ENCODE measurements at places on chromosomes 2 and 18.

GRCh38 chr2:187313831-187314230 lies 134.2 kb downstream of the CALCRL start:
- DNase-seq = no peak

DNA sequence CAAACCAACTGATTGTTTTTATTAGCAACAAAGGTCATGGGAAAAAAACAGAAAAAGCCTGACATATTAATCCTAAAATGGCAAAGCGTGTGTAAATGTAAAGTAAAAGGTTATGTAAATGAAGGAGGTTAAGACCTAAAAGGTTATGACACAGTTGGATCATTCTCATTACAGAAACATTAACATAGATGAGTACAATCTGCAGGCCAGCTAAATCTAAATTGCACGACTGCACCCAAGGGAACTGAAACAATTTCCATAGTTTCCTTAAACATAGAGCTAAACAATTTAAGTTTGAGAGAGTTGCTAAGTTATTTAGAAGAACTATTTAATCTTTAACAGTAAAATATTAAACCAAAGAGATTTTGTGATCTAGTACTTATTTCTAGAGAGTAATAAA lies 151.6 kb upstream of the UBE2E3 start:
- DNase-seq = no peak

- no peak for DNase-seq
Measured at GRCh38 chr2:136844546-136844945, 79.2 kb downstream of the THSD7B start.

GRCh38 chr2:65749545-65749944 lies 317.1 kb upstream of the SPRED2 start:
- DNase-seq = no peak

GRCh38 chr2:202653890-202654289 lies 19.1 kb downstream of the FAM117B start:
- DNase-seq = no peak

- DNase-seq = no peak
Measured at GRCh38 chr2:43415592-43415991, 180.2 kb downstream of the THADA start.

GRCh38 chr2:172085460-172086159 lies at the start of gene DLX1:
Gene DLX1 (plus strand): TSS chr2:172085507. CDS start chr2:172085678, 171 bp downstream.
- no peak for DNase-seq

GRCh38 chr2:133413863-133414262 lies 154.4 kb downstream of the NCKAP5 start:
- DNase-seq = no peak

DNA sequence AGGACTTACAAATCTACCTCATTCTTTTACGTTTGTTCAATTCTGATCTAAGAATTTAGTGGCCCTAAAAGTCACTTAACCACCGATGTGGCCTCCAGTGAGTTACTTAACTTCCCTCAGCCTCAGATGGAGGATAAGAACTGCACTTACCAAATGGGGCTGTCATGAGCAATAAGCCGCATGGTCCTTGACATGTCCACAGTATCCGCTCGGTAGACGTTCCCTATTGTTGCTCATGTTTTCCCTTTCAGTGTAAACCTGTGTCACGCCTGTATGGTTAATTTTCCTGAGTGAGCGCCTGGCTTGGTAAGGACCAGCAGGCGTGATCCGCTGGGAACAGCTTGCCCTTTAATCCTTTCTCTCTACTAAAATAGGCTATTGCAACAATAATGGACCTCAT lies 20.3 kb downstream of the SEC11C start:
- no peak for DNase-seq

GRCh38 chr2:61763605-61764034 lies 90.2 kb downstream of the FAM161A start:
- no peak for DNase-seq

- no peak for DNase-seq
Measured at GRCh38 chr2:237514474-237515130, 27.6 kb downstream of the MLPH start.

DNA sequence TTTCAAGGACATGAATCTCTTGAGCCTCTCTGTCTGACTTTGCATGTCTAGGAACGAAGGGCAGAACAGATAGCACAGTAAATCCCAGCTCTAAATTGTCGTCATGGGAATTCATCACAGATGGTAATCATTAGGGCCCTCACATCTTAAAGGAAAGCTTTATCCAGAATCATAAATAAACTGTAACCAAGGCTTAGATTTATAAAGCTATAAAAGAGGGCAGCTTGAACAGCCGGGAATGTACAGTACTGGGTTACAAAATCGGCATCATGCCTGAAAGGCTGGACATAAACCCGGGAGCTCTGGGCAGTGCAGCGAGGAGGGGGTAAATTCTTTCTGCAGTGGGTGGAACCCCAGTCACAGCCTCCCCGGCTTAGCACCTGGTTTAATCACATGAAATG lies 144.4 kb downstream of the GFPT1 start:
- no peak for DNase-seq

DNA sequence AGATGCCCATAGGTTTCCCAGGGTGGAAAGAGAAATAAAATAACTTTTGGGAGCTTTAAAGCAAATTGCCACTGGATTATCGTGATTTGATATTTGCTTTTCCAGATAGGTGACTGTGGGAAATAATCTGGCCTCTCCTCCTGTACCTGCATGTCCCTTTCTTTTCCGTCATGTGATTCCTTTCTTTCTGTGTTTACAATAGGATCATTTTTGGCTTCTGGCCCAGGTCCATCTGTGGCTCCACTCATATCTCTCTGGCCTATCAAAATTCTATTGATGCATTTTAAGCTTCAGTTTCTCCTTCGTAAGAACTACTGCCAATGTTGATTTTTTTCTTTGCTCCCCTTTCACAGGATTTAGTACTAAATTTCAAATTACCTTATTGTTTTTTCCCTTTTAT lies 153.6 kb downstream of the CCDC85A start:
- DNase-seq = no peak

DNA sequence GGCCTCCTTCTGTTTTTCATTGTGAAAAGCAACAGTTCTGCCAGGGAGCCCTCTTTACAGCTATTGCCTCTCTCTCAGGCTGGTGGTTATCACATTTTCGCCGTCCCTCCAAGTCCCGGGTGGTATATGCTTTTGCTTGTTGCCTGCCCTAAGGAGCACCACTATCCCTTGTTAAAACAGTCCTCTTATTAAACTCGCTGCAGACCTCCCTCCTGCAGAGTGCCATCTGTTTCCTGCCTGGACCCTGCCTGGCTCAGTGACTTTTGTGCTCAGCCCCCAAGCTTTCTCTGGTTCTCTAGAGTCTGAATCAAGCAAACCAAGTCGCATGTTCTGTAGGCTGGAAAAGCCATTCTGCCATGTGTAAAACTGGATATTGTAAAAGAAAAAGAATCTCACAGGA lies 72.1 kb upstream of the FHL2 start:
- DNase-seq = no peak

DNA sequence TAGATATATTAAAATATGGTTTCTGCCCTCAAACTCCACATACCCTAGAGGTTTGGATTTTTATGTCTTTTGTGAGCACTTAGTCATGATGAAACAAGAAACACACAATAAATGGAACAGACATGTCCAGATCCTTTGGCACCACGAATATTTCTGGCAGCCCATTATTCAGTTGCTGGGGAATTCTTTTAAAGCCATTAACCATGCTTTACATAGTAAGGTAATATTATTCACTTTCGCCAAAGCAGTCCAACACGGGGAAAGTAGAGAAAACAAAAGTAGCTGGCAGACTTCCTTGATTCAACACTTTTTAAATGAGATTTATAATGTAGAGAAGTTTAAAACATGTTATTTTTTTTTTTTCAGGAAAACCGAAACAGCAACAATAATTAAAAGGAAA lies 235.4 kb downstream of the PIEZO2 start:
- DNase-seq = no peak

GRCh38 chr2:159349674-159350299 lies 63.3 kb upstream of the WDSUB1 start:
- DNase-seq = no peak

- no peak for DNase-seq
Measured at GRCh38 chr2:40564184-40564583, 112.3 kb upstream of the SLC8A1 start.

Data from progenitor cell of endocrine pancreas (in vitro differentiated cells).